AG09319 (cell line): ENCODE measurements at places on chromosomes 1 and 21.
A peak's percentile ranks its signal among the peaks of the same experiment; 100 is the strongest.

DNA sequence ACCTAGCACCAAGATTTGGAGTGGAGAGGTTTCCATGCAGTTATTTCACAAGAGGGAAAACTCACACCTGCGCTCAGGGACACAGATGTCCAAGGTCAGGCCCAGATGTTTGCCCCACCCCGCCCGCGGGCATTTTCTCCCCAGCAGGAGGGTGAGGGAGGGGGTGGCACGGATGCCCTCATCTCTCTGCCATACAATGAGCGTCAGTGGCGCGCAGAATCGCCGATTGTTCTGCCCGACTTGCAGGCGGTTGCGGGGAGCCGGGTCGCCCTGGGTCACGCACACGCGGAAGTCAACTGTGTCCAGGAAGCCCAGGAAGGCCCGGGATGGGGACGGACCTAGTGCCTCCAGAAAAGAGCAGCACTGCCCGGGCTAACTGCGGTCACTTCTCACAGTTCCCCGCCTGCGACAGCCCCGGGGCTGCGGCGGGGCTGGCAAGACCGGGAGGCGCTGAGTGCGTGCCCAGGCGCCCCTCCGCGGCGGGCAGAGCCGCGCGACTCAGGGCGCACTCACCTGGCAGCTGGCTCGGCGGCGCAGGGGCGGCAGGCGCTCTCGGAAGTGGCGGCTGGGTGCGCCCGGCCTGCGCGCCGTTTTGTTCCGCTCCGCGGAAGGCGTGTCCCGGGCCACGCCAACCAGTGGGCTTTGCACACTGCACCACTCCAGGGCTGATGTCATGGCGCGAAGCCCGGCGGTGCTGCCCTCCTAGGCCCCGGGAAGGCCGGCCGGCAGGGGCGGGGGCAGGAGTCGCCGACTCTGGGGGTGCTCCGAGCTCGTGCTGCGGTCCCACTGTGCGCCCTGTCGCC is at the start of gene CSRP1:
TSS of gene CSRP1 (minus strand) at position 567 of the 803 bp plus-strand sequence. CDS start 10,820 bp downstream, outside the sequence.
- no peak for DNase-seq

DNA sequence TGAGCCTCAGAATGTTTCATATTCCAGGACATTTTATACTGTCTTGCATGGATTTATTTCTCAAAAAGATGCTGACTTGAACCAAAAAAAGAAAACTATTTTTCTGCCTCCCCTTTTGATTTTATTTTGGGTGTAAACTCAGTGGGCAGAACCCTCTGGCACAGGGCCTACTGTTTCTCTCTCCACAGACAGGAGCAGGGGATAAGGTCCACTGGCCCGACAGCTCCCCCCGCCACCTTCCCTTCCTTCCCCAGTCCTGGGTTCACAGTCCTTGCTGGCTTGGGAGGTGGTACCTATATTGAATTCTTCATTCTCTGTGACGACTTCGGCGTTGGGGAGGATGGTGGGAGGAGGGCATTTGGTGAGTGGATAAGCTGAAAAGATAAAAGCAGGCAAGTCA is 114.3 kb downstream of the ZSCAN20 start:
- no peak for DNase-seq

- DNase-seq, result no peak
These were observed 2.2 kb downstream of the SLC19A1 start for GRCh38 chr21:45539796-45540600.

GRCh38 chr21:33394260-33394659 is 9.0 kb upstream of the IFNGR2 start:
- DNase-seq, result no peak

GRCh38 chr1:200774735-200775444 is 36.2 kb downstream of the CAMSAP2 start:
- no peak for DNase-seq

GRCh38 chr1:183893561-183894289 is 88.8 kb downstream of the RGL1 start:
- no peak for DNase-seq

- no peak for DNase-seq
These were observed 77.9 kb downstream of the WDR3 start for GRCh38 chr1:118007391-118007790.

DNA sequence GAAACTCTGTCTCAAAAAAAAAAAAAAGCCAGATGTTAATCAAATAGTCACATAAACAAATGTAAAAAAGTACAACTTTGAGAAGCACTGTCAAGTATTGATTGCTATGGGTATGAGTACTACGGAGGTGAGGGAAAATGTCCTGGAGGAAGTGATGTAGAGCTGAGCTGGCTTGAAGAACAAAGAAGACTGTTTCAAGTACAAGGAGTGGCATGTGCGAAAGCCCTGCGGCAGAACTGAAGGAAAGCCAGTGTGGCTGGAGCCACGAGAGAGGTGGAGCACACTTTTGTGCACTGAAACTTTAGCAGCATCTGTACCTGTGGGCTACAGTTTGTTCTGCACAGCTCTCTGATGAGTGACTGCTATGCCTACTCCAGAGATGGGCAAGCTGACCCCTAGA is 5.4 kb upstream of the RPS6KA1 start:
- no peak for DNase-seq

DNA sequence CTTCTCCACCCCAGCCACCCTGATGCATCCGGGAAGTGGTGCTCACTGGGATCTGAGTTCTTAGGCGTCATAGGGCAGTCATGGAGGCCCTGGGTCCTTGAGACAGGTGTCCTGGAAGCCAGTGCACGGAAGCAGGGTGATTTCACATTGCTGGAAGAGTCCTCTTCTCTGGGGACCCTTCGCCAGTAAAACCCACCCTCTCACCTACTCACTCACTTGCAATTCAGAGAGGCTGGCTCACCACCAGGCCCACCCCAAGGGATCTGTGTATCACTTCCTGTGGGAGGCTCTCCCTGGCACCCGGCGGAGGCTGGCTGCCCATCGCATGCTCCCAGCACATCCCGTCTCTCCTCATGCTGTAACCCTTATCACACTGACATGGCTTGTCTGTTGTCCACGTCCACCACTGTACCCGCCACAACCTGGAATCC is 40.2 kb upstream of the EPS8L3 start:
- DNase-seq, result no peak

DNA sequence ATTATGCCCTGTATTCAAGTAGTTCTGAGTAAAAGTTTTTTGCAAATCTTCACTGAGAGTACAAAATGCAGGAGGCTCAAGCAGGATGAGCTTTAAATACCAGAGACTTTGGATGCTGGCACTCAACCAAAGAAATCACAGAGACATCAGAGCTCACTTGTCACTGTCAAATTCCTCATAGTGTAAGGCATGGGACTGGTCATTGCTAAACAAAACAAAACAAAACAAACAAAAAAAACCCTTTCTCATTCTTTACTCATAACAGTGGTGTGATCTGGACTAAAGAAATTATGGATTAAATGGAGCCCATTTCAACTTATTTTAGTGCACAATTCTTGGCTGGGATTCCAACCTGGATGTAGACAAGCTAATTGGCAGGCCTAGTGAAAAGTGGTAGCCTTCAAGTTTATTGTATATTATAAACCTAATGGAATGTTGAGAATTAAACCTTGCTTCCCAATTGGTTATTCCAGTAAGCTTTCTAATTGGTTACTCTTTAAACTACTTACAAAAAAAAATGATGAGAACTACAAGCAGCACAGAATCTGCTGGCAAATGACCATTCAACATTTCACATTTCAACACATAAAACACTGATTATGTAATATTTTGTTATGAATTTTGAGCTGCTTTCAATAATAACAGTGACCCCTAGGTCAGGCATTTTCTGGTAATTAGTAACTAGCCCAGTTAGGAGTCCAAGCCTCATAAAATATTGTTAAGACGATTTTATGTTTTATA is 30.6 kb upstream of the NEK7 start:
- DNase-seq, result peak; percentile 54

DNA sequence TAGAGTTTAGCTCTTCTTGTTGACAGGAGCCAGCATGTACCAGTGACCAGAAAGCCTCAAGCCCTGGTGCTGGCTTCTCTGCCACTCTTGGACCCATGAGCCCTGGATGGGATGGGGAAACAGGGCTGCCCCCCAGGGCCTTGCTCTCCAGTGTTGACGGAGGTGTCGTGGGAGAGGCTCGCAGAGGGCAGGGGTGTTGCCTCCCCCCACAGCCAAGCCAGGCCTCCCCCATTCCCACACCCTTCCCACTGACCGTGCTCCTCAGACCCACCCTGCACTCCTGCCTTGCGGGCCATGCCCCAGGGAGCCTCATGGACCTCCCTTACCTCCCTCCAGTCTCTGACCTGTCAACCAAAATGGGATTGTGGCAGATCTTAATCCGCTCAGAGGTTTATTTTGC is 123.8 kb upstream of the COL6A1 start:
- DNase-seq, result no peak

- no peak for DNase-seq
These were observed 19.5 kb upstream of the RGSL1 start for GRCh38 chr1:182430263-182431068.

GRCh38 chr1:48547561-48548220 is 75.7 kb upstream of the SPATA6 start:
- no peak for DNase-seq

- no peak for DNase-seq
These were observed 323.9 kb downstream of the DISC1 start for GRCh38 chr1:231950331-231951128.

- DNase-seq, result no peak
These were observed 93.6 kb upstream of the ACTRT2 start for GRCh38 chr1:2927393-2928360.

DNA sequence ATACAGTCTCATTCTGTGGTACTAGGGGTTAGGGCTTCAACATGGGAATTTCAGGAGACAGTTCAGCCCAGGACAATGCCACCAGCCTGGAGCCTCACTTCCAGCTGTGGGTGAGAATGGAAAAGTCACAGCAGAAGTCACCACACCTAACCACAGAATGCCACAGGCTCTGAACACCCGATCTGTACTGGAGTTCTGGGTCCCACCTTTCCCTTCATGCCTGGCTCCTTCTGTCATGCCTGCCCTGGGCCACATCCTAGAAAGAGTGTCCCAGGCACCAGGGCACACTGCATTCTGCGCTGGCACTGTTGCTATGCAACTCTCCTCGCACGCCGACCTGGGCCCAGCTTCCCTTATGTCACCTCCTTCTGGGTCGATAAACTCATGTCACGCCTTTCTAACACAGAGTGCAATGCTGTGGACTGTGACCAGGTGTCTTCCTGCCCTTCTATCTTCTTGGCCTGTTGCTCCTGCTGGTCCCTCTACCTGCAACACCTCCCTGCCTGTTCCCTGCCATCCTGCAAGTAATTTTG is 21.2 kb downstream of the RCSD1 start:
- no peak for DNase-seq

- DNase-seq, result no peak
These were observed 136.7 kb upstream of the ETV3 start for GRCh38 chr1:157274698-157275534.

DNA sequence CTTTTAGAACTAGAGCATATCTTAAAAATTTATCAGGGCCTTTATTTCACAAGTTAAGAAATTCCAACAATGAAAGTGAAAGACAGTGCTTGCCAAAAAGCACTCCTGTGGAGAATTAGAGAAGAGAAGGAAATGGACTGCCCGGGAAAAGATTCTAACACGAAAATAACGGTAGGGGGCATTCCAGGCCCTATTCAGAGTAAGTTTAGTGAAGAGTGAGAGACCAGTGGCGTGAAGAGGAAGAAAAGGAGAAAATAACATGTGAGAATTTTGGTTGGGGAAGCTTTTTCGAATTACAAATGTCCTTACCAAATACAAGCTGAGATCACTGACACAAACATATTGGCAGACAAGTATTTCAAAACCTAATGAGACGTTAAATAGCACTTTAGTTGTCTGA is 38.4 kb upstream of the RBM34 start:
- DNase-seq, result peak; percentile 15

- no peak for DNase-seq
These were observed 59.0 kb downstream of the FASLG start for GRCh38 chr1:172717722-172718465.

DNA sequence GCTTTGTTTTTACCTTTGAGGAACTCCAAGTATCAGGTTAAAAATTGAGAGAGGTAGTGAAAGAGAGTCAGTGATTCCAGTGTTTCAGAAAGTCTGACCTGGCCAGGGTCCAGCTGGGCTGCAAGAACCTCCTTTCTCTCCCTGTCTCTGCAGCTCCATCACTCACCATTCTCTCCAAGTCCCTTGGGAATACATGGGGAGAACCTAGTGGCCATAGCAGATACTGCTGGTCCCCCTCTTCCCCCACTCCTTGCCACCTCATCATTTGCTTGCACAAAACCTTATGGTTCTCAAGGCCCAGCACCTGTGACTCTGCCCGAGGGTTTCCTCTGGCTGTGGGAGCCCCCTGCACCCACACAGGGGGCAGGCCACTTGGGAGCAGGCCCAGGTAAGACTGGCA is 279.5 kb downstream of the KIF26B start:
- no peak for DNase-seq

- no peak for DNase-seq
These were observed 17.2 kb upstream of the ZBTB8B start for GRCh38 chr1:32447469-32448185.

GRCh38 chr1:67355745-67356424 is 48.2 kb downstream of the IL12RB2 start:
- DNase-seq, result peak; percentile 19
